ENCODE measurements at places on chromosomes 16 and 17.

DNA sequence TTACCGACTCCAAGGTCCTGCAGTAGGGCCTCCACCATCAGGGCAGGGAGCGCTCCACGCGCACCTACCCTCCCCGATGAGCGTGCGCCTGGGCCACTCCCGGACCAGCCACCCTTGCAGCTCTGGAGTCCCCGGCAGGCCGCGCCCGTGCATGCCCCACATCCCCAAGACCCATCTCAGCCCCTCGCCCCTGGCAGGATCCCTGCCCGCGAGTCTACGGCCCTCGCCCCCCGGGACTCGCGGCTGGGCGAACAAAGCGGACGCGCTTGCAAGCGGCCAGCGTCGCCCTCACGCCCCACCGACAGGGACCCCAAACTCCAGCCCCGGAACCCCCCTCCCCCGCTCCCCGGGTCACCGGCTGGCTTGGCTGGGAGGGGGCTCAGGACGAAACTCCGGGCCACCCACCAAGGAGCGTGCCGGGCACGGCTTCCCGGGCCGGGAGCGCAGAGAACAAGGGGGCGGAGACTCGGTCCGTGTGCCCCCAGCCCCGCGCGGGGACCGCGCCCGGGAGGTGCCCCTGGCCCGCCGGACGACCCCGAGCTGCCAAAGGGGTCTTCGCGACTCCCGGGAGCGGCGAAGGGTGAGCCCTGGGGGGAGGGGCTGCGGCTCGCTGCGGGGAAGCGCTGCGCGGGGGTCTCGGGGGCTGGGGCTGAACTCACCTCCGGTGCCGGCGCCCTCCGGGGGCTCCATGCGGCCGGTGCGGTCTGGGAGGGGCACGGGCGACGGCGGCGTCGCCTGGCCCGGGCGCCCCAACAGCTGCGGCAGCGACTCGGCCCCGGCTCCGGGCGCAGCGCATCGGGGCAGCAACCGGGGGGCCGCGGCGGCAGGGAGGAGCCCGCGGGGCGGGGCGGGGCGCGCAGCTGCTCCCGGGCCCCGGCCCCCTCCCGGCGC, at the start of gene DBNDD1:
Gene DBNDD1, minus strand, starts transcription at position 805 of the 891 bp plus-strand sequence. Its CDS starts 115 bp downstream, at position 690.
- no peak for DNase-seq

GRCh38 chr17:40888196-40888720, 3.2 kb upstream of the KRT20 start:
- no peak for DNase-seq

- no peak for DNase-seq
Measured at GRCh38 chr16:67926181-67926750, 5.4 kb downstream of the CTRL start.

GRCh38 chr16:89764711-89765201, 43.4 kb downstream of the ZNF276 start:
- no peak for DNase-seq

DNA sequence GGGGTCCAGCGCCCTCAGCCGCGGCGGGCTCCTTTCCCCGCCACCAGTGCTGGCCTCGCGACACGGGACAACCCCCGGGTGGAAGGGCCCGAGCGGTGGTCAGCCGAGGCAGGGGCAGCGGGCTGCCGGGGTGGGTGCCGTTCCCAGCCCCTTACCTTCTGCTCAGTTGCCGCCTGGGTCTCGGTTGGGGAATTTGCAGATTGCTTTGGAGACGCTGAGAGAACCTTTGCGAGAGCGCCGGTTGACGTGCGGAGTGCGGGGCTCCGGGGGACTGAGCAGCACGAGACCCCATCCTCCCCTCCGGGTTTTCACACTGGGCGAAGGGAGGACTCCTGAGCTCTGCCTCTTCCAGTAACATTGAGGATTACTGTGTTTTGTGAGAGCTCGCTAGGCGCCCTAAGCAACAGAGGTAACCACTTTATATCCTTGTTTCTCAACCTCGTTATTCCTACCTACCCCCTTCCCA, 381 bp downstream of the CTNS start:
- DNase-seq, result no peak

- DNase-seq, result peak; percentile 66
Measured at GRCh38 chr17:17859909-17860765, 23.4 kb upstream of the SREBF1 start.

- no peak for DNase-seq
Measured at GRCh38 chr17:81916234-81917001, 1.6 kb downstream of the SIRT7 start.

- no peak for DNase-seq
Measured at GRCh38 chr17:1003633-1003971, 6.7 kb downstream of the TIMM22 start.

DNA sequence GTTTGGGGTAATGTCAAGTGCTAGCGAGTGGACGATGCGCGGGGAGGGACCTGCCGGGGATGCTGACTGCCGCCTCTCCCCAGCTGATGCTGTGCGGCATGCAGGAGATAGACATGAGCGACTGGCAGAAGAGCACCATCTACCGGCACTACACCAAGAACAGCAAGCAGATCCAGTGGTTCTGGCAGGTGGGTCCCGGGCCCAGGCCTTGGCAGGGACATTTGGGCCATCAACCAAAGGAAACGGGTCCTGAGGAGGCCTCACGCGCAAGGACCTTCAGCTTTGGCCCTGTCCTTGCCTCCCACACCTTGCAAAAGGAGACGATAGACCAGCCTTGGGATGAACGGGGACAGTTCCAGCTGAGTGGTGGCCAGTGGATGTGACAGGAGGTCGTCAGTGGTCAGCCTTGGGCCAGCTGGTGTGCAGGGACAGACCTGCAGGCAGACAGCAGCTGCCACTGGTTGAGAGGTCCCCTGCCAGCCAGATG, 13.6 kb upstream of the CLEC18A start:
- DNase-seq, result no peak

DNA sequence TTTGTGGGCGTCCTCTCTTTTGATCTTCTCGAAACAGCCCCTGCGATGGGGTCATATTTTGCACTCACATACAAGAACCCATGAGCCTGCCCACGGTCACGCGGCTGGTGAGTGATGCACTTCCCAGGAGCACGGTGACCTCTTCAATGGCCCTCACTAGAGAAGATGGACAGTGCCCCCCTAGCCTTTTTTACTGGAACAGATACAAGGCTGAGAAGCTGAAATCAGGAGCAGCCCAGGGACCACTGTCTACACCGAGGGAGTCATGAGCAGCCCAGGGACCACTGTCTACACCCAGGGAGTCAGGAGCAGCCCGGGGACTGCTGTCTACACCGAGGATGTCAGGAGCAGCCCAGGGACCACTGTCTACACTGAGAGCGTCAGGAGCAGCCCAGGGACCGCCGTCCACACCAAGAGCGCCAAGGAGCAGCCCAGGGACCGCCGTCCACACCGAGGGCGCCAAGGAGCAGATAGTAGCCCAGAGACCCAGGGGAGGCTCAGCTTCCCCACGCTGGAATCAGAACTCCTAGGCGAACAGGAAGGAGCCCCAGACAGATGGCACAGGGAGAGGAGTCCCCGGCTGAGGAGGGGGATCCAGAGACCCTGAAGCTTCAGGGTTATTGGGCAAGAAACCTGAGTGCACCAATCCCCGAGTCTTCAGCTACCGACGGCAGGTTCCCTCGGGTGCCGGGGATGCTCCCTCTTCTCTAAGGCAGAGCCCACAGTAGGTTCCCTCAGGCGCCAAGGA, 23.7 kb downstream of the ACSF3 start:
- DNase-seq, result no peak

DNA sequence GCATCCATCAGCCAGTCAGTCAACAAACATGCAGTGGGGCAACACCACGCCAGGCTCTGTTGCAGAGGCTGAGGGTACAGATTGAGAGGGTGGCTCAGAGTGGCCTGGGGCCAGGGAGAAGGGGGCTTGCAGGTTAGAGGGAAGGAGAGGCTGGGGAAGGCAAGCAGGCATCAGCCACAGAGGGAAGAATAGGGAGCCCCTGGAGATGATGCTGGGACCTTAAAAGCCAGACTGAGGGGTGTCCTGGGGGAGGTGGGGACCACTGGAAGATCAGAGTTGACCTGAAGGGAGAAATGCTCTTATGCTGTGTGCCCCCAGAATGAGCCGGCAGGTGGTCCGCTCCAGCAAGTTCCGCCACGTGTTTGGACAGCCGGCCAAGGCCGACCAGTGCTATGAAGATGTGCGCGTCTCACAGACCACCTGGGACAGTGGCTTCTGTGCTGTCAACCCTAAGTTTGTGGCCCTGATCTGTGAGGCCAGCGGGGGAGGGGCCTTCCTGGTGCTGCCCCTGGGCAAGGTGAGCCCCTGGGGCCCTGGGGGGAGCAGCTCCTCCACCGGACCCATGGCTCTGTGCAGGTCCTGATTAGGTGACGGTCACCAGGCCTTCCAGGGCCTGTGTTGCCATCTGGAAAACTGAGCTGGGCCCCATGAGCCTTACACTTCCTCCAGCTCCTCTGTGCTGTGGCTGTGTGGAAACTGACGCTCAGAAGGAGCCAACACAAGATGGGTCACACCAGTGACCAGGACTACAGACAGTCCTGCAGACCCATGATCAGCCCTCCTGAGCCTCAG, 1.7 kb downstream of the CORO1A start:
- no peak for DNase-seq

Measured in T-helper 17 cell (primary cell).